ENCODE measurements at places on chromosomes 1 and 21. TPM values are rescaled to one million over a fixed set of nuclear protein-coding genes. Genes with fewer than 3 reads are reported as not detected.

GRCh38 chr1:212814537-212815334 is 23.0 kb downstream of the TATDN3 start:
- no peak overlapping the region for H3K27ac ChIP-seq
- no peak for DNase-seq
- H3K4me1 ChIP-seq, result no peaks in the 10 kb centered on the region
- H3K4me3 ChIP-seq, result no peak overlapping the region

- H3K4me3 ChIP-seq, result no peak overlapping the region
- no peaks in the 10 kb centered on the region for H3K4me1 ChIP-seq
- peak overlapping the region; percentile 78 for H3K27ac ChIP-seq
- DNase-seq, result no peak
These were observed 9.8 kb upstream of the CELSR2 start for GRCh38 chr1:109239409-109240068.

GRCh38 chr1:169835647-169836046 is 40.9 kb upstream of the METTL18 start:
- DNase-seq, result no peak
- H3K27me3 ChIP-seq, result no peaks in the 10 kb centered on the region
- no peak overlapping the region for H3K4me3 ChIP-seq
- no peaks in the 10 kb centered on the region for H3K4me1 ChIP-seq
- peaks cover 4% of the 10 kb centered on the region for H3K36me3 ChIP-seq

DNA sequence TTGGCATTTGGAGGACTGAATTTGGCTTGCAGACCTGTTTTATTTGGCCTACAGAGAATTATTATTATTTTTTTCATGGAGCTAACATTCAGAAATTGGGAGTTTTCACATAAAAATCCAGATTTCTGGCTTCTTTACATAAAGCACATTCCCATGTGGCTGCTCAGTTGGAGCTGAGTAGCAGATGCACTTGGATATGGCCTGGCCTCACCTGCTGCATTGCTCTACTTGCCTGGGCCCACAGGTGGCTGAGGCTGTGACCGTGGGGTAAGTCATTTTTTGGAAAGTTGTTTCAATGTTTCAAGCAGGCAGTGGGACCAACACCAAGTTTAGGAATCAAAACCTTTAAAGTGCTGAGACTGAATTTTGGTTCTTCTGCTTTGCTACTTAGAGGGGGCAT is 56.7 kb downstream of the GADD45A start:
- DNase-seq, result no peak
- H3K27me3 ChIP-seq, result no peaks in the 10 kb centered on the region
- no peaks in the 10 kb centered on the region for H3K36me3 ChIP-seq
- no peaks in the 10 kb centered on the region for H3K4me1 ChIP-seq

GRCh38 chr1:3501856-3502640 is 47.6 kb downstream of the ARHGEF16 start:
- no peak overlapping the region for H3K27ac ChIP-seq
- peak; percentile 85 for DNase-seq
- no peak overlapping the region for H3K4me3 ChIP-seq

GRCh38 chr21:39321424-39321823 is 8.0 kb upstream of the BRWD1 start:
- no peaks in the 10 kb centered on the region for H3K36me3 ChIP-seq
- H3K27me3 ChIP-seq, result no peaks in the 10 kb centered on the region
- no peak overlapping the region for H3K27ac ChIP-seq
- no peaks in the 10 kb centered on the region for H3K4me1 ChIP-seq
- DNase-seq, result no peak

DNA sequence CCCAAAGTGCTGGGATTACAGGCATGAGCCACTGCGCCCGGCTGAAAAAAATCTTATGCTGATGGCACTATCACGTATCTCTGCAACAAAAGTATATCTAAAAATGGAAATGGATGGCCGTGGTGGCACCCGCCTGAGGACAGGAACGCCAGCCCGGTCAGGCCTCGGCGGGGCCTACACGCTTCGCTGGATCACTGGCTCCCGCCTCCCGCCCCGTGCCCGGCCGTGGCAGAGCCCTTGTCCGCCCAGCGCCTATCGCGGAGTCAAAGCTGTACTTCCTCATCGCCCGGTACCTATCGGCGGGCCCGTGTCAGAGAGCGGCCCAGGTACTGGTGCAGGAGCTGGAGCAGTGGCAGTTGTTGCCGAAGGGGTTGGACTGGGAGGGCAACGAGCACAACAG is 28.8 kb upstream of the PDPN start:
- no peak overlapping the region for H3K27ac ChIP-seq
- no peak overlapping the region for H3K4me3 ChIP-seq
- no peaks in the 10 kb centered on the region for H3K27me3 ChIP-seq
- no peaks in the 10 kb centered on the region for H3K4me1 ChIP-seq
- no peaks in the 10 kb centered on the region for H3K36me3 ChIP-seq

DNA sequence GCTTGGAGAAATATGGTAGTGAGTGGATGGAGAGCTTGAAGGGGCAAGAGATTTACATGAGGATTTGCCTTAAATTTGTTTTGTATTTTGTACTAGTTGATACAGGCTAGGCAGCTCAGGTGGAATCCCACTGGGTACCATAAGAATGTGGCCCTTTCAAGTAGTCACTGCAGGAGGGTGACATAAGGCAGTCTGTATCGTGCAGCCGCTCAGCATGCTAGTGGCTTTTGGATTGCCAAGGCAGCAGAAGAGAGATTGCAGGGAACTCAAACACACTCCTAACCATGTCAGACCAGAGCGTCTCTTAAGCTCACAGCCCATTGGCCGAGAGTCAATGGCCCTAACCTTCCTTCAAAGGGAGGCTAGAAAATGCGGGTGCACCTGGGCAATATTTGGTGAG is 420.0 kb downstream of the ADGRL2 start:
- no peak overlapping the region for H3K27ac ChIP-seq
- H3K36me3 ChIP-seq, result no peaks in the 10 kb centered on the region
- H3K27me3 ChIP-seq, result no peaks in the 10 kb centered on the region
- no peak overlapping the region for H3K4me3 ChIP-seq
- H3K4me1 ChIP-seq, result peaks cover 3% of the 10 kb centered on the region

- no peaks in the 10 kb centered on the region for H3K27me3 ChIP-seq
- no peak for DNase-seq
- H3K4me3 ChIP-seq, result no peak overlapping the region
- H3K27ac ChIP-seq, result no peak overlapping the region
- peaks cover 8% of the 10 kb centered on the region for H3K4me1 ChIP-seq
- no peaks in the 10 kb centered on the region for H3K36me3 ChIP-seq
These were observed 152.5 kb downstream of the NOS1AP start for GRCh38 chr1:162222014-162222413.

DNA sequence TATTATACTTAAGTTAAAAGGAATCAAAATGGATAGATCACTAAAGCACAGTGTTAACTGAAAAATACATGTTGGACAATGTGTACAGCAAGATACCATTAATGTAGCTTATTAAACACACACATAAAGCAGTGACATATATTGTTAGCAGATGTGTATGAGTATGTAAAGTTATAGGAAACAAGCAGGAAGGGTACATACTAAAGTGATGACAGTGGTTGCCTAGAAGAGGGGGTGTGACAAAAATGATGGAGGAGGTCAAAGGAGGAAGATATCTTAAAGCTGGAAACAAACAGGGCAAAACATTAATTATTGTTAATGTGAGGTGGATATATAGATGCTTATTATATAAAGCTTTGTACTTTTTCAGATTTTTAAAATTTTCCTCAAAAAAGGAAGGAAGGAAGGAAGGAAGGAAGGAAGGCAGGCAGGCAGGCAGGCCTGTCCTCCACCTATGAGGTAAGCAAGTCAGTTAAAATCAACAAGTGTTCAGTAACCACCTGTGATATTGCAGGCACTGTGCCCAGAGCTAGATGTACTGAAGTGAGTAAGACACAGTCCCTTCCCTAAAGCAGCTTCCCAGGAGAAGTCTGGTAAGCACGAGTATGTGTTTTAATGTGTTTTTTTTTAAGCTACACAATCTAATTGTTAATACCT is 252.9 kb upstream of the NR5A2 start:
- H3K36me3 ChIP-seq, result no peaks in the 10 kb centered on the region
- H3K4me3 ChIP-seq, result no peak overlapping the region
- no peak for DNase-seq
- H3K4me1 ChIP-seq, result no peaks in the 10 kb centered on the region
- no peaks in the 10 kb centered on the region for H3K27me3 ChIP-seq
- H3K27ac ChIP-seq, result no peak overlapping the region

GRCh38 chr1:230185076-230186001 is 118.3 kb downstream of the GALNT2 start:
- H3K27me3 ChIP-seq, result no peaks in the 10 kb centered on the region
- peak overlapping the region; percentile 20 for H3K4me3 ChIP-seq
- no peaks in the 10 kb centered on the region for H3K36me3 ChIP-seq
- H3K4me1 ChIP-seq, result no peaks in the 10 kb centered on the region

- no peaks in the 10 kb centered on the region for H3K27me3 ChIP-seq
- H3K27ac ChIP-seq, result peak overlapping the region; percentile 94
- no peaks in the 10 kb centered on the region for H3K36me3 ChIP-seq
- no peak for DNase-seq
- no peak overlapping the region for H3K4me3 ChIP-seq
These were observed 4.9 kb downstream of the AHDC1 start for GRCh38 chr1:27598902-27599528.

GRCh38 chr21:32350211-32350980 is 42.4 kb downstream of the URB1 start:
- no peak for DNase-seq
- H3K4me3 ChIP-seq, result no peak overlapping the region

GRCh38 chr1:173410794-173411236 is 66.3 kb upstream of the PRDX6 start:
- no peaks in the 10 kb centered on the region for H3K27me3 ChIP-seq
- H3K27ac ChIP-seq, result no peak overlapping the region
- H3K36me3 ChIP-seq, result no peaks in the 10 kb centered on the region
- DNase-seq, result no peak

DNA sequence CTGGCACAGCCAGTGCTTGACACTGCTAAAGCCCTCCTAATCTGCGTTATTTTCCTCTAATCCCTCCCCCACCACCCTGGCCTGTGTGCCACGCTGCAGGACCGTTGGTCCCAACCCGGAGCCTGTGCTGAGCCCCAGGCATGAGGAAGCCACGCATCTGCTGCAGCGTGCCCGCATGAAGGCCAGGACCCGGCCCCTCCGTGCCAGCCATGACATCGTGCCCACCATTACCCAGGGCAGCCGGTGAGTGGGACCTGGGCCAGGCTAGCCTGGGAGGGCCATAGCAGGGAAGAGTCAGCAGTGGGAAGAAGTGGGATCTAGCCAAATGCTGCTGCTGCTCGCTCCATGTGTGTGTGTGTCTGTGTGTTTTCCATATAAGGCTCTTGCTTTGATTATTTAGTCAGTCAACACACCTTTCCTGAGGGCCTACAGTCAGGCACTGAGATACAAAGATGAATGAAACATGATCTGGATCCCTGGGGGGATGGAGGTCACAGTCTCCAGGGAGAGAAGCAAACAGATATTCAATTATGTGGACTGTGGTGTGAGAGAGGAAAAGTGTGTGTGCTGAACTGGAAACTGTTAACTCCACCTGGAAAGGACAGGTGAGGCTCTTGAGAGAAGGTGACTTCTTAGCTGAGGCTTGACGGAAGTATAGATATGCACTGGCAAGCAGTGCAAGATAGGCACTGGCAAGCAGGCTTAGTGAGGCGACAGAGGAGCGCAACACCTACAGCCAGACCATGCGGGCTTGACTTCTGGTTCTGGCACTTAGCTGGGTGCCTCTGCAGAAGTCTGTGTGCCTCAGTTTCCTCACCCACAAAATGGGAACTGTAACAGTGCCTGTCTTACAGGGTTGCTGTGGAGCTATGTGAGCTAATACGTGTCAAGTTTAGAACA is 15.9 kb downstream of the KIAA1614 start:
- no peak overlapping the region for H3K4me3 ChIP-seq
- H3K36me3 ChIP-seq, result no peaks in the 10 kb centered on the region
- H3K27ac ChIP-seq, result no peak overlapping the region
- H3K4me1 ChIP-seq, result no peaks in the 10 kb centered on the region
- DNase-seq, result no peak

DNA sequence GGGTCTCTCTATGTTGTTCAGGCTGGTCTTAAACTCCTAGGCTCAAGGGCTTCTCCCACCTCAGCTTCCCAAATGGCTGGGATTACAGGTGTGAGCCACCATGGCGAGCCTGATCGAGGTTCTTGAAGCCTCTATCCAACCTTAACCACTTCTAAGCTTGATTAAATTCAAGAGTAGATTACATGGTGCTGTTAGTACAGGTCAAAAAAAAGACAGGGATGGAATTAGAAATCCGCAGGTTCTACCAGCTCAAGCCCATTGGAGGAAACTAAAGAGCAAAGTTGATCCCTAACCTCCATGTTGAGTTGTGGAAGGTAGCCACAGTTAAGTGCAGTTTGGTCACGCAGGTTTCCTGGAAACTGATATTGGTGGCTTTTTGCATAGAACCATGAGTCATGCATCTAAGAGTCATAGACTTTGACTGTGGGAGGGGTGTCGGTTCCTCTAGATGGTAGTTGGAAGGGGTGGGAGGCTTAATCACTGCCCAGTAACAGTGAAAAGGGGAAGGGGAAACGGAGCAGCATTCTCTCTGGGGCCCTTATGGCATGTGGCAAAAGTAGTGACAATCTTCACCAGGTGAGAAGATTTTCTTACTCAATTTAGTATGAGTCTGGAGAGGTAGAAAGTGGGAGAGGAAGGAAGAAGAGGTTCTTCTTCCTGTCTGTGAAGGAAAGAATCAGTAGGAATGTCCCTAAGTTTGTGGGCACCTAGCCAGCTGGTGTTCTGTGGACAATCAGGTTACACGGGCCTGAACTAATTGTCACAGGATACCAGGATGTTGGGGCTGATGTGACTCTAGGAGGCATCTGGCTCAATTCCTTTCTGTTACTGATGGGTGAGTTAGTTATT is 7.0 kb downstream of the CD53 start:
- H3K36me3 ChIP-seq, result no peaks in the 10 kb centered on the region
- no peak for DNase-seq
- no peaks in the 10 kb centered on the region for H3K27me3 ChIP-seq
- H3K4me1 ChIP-seq, result no peaks in the 10 kb centered on the region
- no peak overlapping the region for H3K27ac ChIP-seq
- H3K4me3 ChIP-seq, result no peak overlapping the region

GRCh38 chr1:160251687-160252526 is 10.4 kb downstream of the DCAF8 start:
- peak overlapping the region; percentile 42 for H3K27ac ChIP-seq
- peaks cover 6% of the 10 kb centered on the region for H3K4me1 ChIP-seq
- no peaks in the 10 kb centered on the region for H3K36me3 ChIP-seq
- H3K4me3 ChIP-seq, result no peak overlapping the region
- no peaks in the 10 kb centered on the region for H3K27me3 ChIP-seq

The CELA3A gene
- not detected for total RNA-seq

The LRRC38 gene
- total RNA-seq, result 0.15 TPM

The LCE1A gene
- total RNA-seq, result not detected

The C1orf87 gene
- total RNA-seq, result not detected

The TCHHL1 gene
- total RNA-seq, result not detected

The KCNE2 gene
- total RNA-seq, result 0.66 TPM

The NR5A2 gene
- total RNA-seq, result 4.9 TPM

The ARHGEF16 gene
- 0.80 TPM for total RNA-seq

The NBPF6 gene
- not detected for total RNA-seq

The CD5L gene
- total RNA-seq, result not detected

The PALMD gene
- total RNA-seq, result 35.3 TPM

The C8A gene
- not detected for total RNA-seq
